Ureter (tissue), 1 donor: ENCODE measurements at places on chromosomes 1 and 21.
A peak's percentile ranks its signal among the peaks of the same experiment; 100 is the strongest.

GRCh38 chr1:150963321-150964163, 11.1 kb downstream of the CERS2 start:
- no peak for DNase-seq

- DNase-seq: no peak
Observed at GRCh38 chr1:156963621-156964020, 43.2 kb downstream of the LRRC71 start.

- peak; percentile 58 for DNase-seq
Observed at GRCh38 chr1:2226525-2227345, 1.4 kb upstream of the SKI start.

- no peak for DNase-seq
Observed at GRCh38 chr1:227174164-227174563, 144.1 kb downstream of the CDC42BPA start.

GRCh38 chr21:43733529-43734071, 14.7 kb downstream of the PDXK start:
- DNase-seq: no peak

DNA sequence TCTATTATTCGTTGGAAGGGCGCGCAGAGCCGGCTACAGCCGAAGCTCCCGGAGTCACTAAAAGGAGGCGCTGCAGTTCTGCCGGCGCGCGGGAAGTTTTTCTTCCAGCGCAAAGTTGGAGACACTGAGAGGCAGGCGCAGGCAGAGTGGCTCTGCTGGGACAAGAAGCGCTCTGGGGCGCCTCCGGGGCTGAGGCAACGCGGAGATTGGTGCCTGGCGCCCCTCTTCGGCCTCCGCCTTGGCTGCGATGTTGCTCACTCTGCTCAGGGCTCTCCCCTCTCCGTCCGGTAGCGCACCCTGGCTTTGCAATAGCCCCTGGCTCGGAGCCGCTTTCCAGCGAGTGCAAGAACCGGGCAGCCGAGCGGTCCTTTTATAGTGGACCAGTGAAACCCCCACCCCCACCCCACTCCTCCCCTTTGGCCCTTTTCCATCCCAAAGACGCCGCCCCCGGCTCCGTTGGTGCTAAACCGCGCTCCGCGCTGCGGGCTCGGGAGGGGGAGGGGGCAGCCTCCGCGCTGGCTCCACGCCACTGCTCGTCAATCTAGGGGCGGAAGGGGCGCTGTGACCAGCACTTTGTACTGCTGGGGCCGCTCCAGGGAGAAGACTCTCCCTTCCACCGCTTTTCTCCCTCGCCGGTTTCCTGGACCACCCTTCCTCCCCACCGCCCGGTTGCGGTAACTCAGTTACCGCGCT, at the start of gene ADAMTS1:
TSS of gene ADAMTS1 (minus strand) at position 344 of the 693 bp plus-strand sequence. CDS start 455 bp downstream, outside the sequence.
- DNase-seq: peak; percentile 95

DNA sequence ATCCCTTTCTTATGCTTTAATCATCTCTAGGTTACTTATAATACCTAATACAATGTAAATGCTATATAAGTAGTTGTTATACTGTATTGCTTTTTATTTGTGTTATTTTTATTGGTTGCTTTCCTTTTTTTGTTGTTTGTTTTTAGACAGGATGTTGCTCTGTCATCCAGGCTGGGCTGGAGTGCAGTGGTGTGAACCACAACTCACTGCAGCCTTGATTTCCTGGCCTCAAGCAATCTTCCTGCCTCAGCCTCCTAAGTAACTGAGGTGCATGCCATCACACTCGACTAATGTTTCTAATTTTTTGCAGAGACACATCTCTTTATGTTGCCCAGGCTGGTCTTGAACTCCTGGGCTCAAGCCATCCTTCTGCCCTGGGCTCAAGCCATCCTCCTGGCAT, 26.9 kb downstream of the KRTAP19-8 start:
- no peak for DNase-seq

DNA sequence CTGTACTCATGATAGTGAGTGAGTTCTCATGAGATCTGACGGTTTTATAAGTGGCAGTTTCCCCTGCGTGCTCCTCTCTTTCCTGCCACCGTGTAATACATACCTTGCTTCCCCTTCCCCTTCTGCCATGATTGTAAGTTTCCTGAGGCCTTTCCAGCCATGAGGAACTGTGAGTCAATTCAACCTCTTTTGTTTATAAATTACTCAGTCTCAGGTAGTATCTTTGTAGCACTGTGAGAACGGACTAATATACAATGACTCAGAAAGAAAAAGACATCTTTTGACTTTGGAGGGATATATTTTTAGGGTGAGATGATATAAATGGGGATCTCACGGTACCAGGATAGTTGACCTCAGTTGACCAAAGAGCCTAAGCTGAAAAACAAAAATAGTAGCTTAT, 74.7 kb upstream of the BACH1 start:
- no peak for DNase-seq

DNA sequence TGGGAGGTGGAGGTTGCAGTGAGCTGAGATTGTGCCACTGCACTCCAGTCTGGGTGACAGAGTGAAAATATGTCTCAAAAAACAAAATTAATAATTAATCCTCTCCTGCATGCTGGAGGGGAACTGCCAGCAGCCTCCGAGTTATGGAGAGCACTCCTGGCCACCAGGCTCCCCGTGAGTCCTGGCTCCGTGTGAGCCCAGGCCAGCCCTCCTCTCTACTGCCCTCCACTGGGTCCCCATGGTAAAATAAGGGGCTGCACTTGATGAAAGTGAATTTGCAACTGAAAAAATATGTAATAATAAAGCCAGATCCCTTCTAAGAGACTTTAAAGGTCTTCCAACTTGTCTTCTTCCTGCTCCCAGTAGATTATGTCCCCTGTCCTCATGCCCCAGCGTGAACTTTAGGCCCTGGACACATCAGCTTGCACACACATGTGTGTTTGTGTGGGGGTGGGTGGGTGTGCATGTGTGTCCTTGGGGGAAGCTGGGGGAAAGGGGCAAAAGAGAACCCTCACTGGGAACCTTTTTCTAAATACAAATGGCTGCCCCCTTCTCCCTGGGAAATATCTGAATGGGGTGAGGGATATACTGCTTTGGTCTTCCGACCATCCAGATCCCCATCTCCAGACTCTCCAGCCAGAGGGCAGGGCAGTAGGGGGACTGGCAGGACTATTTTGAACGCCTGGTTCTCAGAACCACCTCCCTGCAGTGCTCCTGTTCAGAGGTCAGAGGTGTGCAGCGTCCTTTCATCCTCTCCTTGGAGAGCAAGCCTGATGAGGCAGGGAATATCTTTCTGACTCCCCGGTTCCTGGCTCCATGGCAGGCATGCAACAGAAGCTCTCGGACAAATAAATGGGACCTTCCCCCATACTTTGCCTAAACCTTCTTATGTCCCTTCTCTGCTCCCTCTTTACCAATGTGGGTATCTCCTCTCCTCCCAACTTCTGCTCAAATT, 26.2 kb downstream of the NEK2 start:
- DNase-seq: no peak

DNA sequence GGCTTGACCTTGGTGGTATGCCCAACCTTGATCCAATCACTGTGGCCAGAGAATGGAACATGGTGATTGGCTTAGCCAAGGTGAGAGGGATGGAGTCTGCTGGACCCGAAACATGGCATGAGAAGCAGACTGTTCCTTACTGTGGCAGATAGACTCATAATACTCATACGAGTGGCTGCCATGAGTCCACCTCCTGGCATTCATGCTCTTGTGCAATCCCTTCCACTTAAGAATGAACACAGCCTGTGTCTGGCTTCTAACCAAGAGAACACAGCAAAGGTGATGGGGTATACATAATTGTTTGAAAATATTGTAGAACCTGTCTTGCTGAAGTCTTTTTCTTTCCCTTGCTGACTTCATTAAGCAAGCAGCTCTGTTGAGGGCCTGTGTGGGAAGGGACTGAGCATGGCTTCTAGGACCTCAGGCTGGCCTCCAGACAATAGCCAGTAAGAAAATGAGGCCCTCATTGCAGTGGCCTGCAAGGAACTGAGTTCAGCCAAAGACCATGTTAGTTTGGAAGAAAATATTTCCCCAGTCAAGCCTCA, 85.9 kb downstream of the ZNF281 start:
- DNase-seq: no peak

- DNase-seq: no peak
Observed at GRCh38 chr1:50488356-50488755, 65.1 kb upstream of the DMRTA2 start.

GRCh38 chr1:230065571-230065970, 1.5 kb upstream of the GALNT2 start:
- DNase-seq: no peak
